ENCODE measurements at places on chromosomes 3 and 15.
A peak's percentile ranks its signal among the peaks of the same experiment; 100 is the strongest.

DNA sequence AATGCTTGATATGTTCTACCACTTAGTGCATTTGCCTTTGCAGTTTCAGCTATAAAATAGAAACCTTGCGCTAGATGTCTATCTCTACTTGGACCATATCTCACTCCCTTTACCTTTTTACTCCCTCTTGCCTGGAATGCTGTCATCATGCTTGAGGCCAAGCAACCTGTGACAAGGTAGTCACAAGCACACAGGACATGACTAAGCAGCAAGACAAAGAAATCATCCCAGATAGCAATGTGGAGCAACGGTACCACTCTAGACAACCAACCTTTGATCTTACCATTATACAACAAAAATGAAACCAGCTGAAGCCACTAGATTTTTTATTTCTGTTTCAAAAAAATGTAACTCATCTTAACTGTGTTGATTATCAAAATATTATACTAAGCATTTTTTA is 50.5 kb upstream of the SPSB4 start:
- no peak for DNase-seq

- no peak for DNase-seq
These were observed 6.7 kb downstream of the EOMES start for GRCh38 chr3:27715454-27715806.

- DNase-seq, result no peak
These were observed 44.7 kb upstream of the INO80 start for GRCh38 chr15:41160639-41161315.

DNA sequence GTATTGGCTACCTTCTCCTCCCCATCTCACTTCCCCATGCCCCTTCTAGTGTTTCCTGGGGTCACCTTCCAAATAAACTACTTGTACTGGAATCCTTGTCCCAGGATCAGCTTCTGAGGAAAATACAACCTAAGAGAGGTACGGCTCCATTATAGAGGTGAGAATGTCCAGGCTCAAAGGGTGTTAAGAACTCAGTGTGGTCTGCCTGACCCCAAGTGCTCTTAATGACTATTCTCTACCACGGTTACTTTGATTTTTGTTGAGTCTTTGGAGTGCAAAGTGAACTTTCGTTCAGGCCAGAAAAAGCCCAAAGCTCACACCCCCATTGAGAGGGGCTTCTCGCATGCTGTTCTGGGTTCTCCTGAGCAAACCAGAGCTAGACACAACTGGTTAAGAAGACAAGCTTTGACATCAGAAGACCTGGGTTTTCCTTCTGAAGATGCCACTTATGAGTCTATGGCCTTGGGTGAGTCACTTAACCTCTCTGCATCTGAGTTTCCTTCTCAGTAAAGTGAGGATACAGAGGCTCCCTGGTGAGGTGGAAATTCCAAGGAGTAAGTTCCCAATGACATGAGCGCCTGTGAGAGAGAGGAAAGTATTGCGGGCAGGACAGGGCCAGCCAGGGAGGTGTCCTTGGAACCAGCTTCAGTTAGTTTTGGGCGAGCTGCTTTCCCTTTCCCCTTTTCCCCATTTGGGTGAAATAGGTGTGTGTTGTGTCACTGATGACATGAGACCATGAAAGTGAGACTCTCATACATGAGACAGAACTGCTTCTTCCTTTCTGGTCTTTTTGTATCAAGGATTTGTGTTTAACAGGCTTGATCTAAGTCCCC is 475.0 kb upstream of the PROK2 start:
- no peak for DNase-seq

GRCh38 chr3:197468167-197468566 is 87.6 kb downstream of the BDH1 start:
- no peak for DNase-seq

DNA sequence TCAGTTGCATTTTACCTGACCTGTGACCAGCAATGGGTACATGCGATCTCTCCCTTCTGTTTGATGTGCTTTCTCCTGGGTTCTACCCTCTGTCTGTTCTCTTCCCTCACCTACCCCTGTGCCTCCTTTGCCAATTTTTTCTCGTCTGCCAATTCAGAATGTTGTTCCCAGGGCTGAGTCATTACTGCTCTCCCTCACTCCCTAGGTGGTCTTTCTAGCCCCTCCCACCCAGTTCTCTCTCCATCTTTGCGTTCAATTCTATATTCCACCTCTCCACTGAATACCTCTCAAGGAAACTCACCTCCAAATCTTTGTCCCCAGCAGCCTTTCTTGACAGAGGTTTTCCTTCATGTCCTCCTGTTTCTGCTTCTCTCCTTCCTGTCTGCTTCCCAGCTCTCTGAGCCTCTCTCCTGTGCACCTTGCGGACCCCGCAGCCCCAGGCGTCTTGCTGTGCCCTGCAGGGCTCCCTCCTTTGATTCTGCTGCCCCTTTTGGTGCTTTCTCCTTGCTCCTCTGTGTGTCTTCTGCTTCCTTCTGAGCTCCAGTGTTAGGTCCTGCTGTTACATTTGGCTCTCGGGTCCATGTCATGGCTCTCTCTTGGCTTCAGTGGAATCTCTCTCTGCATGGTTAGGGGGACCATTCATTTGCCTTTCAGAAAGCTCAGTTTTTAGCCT is 398.2 kb upstream of the TPM1 start:
- no peak for DNase-seq

- no peak for DNase-seq
These were observed 25.2 kb upstream of the FNDC3B start for GRCh38 chr3:172014145-172014544.

DNA sequence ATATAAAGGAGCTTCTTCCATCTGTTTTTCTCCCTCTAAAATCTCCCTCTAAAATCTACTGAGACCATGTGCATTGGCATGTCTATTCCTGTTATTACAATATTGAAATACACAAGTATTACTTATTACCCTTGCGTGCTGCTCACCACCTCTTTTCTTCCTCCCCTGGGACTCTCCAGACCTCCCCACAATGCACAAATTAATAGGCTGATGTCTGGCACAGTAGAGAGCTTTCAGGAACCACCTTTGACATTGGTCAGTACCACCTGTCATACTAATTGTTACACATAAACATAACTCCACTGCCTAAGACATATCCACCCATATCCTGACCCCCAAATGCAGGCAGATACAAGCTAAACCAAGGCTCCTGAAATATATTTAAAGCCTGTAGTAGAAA is 722.6 kb downstream of the FHIT start:
- DNase-seq, result no peak

- DNase-seq, result no peak
These were observed 33.3 kb upstream of the FLNB start for GRCh38 chr3:57974796-57975388.

DNA sequence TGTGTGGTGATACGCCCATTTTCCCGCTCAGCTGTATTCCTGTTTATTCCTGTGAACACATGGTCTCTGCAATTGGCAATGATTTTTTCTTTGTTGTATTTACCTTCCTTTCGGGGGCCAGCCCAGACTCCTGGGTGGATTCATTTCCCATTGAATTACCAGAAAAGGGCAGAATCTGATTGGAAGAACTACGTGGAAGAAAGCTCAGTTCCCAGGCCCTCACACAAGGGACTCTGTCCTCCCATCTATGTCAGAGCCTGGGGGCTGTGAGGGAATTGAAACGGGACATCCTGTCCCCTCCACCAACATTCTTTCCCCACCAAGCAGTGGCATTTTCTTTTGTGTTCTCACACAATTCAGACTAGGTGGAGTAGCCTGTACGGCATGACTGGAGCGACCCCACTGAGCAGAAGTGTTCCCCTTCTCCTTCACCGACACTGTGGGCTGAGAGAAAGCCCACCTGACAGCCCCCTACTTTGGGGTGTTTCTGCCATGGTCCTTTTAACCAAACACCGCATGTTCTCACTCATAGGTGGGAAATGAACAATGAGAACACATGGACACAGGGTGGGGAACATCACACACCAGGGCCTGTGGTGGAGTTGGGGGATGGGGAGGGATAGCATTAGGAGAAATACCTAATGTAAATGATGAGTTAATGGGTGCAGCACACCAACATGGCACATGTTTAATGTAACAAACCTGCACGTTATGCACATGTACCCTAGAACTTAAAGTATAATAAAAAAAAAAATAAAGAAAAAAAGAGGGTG is 32.1 kb upstream of the RFTN1 start:
- DNase-seq, result no peak

- DNase-seq, result no peak
These were observed 74.0 kb upstream of the RAD18 start for GRCh38 chr3:9037144-9037711.

GRCh38 chr3:104614564-104614963 is 752.1 kb upstream of the ALCAM start:
- no peak for DNase-seq

- DNase-seq, result no peak
These were observed 14.4 kb upstream of the ALDH1L1 start for GRCh38 chr3:126194713-126195305.

- no peak for DNase-seq
These were observed 44.6 kb downstream of the POMGNT2 start for GRCh38 chr3:43061101-43061895.

DNA sequence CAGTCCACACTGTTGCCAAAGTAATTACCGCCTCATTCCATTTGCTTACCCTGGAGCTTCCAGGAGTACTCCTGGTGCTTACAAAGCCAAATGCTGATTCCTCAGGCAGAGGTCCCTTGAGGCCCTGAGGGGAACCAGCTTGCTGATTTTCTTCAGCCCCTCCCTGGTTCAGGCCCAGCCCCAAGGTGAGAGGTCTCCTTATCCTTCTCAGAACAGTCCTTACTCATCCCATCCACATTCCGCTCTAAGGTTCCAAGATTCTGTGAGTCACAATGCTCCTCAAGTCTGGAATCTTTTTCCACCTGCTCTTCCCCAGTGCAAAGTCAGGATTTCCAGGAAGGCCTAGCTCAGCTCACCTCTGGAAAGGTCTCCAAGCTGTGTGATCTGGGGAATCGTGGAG is 1.8 kb upstream of the ATP10A start:
- DNase-seq, result no peak

DNA sequence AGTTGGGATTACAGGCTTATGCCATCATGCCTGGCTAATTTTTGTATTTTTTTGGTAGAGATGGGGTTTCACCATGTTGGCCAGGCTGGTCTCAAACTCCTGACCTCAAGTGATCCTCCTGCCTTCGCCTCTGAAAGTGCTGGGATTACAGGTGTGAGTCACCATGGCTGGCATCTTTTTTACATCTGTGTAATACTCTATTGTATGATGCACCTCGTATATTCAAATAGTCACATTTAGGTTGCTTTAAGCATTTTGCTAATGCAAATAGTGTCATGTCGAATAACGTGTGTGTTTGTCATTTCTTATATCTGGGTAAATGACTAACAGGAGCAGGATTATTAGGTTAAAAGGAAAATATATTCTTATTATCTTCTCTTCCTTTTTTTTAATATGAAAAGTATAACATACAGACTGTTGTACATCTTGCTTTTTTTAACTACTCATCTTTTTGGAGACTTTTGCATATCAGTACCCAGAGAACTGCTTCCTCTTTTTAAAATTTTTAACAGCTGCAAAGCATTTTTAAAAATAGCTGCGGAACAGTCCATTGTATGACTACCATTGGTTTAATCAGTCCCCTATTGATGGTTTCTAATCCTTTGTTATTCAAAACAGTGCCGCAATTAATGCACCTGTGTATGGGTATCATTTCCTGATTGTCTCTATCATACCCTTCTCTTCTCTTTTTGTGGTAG is 13.4 kb downstream of the SCAMP5 start:
- DNase-seq, result no peak

GRCh38 chr3:97306226-97306625 is 458.3 kb upstream of the ARL6 start:
- no peak for DNase-seq

GRCh38 chr3:79515072-79515471 is 252.7 kb downstream of the ROBO1 start:
- no peak for DNase-seq

- no peak for DNase-seq
These were observed 130.6 kb downstream of the NSMCE3 start for GRCh38 chr15:29139072-29139471.

DNA sequence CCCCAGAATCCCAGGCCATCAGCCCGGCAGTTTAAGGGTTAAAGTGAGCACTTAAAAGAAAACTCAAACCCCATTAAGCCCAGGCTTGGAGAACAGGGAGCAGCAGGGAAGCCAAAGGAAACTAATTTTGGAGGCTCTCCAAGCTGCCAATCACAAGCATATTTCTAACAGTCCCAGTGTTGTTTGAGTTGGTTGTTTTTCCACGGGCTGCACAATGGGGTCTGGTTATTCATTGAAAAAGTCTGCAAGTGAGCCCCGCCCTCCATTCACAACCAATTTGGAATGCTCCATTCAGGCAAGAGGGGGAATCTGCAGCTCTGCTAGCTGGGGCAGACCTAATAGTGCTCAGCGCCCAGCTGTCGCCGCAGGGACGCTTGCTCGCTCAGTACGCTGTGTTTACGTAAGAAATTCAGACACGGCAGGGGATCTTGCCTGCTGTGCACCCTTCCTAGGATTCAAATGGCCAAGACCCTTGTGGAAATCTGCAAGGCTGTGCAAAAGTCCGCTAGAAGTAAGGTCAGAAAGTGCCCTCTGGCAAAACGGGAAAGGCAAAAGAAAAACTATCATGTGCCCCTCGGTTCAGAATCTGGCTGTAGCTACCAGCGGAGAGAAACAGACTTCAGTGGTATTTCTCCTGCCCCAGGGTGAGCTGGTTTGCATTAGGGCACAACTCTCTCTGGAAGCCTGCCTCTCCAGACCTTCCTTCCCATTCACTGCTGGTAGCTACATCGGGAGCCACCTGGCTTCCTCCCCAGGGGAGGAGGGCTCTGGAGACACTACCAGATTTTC is 11.0 kb downstream of the ETV5 start:
- DNase-seq, result peak; percentile 64

- DNase-seq, result no peak
These were observed 232.4 kb downstream of the RBMS3 start for GRCh38 chr3:29513236-29513635.

- no peak for DNase-seq
These were observed 340.7 kb downstream of the CNTN3 start for GRCh38 chr3:74273555-74274402.

- no peak for DNase-seq
These were observed 622.0 kb downstream of the PYDC2 start for GRCh38 chr3:192082730-192083660.

- DNase-seq, result no peak
These were observed 64.8 kb upstream of the HEG1 start for GRCh38 chr3:125120379-125121122.

DNA sequence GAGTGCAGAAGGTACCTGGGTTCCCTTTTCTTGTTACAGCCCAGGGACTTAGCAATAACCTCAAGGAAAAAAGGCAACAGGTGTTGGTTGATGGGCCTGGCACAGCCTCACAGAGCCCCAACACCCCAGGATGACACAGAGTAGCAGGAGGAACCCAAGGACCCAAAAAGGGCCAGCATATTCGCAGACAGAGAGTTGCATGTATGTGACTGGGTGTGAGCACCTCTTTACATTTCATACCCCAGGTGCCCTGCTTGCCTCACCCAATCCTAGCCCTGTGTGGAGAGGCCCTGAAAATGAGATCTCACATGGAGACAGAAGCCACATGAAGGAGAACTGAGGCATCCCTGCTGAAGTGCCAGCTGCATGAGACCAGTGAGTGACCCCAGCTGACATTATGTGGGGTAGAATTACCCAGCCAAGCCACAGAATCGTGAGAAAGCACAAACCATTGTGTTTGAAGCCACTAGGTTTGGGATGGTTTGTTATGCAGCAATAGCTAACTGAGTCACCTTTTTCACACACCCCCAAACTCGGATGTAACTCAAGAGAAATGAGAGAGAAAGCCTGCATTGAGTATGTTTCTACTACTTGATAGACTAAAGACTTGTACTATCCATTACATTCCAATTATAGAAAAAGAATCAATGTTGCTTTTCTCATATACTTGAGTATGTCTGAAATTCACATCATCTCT is 26.2 kb upstream of the HHATL start:
- no peak for DNase-seq
